ENCODE measurements at places on chromosomes 2 and 18.

GRCh38 chr2:8684540-8684877 lies 2.7 kb downstream of the ID2 start:
- peak; percentile 49 for DNase-seq

- DNase-seq = no peak
Measured at GRCh38 chr2:183113630-183114029, 10.6 kb upstream of the NUP35 start.

DNA sequence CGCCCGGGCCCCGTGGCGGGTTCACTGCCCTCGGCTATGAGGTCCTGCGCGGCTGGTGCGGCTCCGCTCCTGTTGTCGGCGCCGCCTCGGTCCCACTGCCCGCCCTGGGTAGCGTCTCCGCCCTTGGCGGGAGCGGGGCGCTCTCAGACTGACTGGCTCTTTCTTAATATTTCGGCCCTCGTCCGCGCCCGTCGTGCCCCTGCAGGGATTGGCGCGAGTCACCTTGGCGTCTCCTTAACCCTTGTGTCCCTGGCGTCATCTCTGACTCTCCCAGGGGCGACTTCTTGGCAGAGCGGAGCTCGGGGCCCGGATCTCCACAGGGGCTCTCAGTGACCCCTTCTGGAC lies 1.3 kb downstream of the PTMA start:
- peak; percentile 21 for DNase-seq

GRCh38 chr2:228613133-228613850 lies 431.8 kb upstream of the SPHKAP start:
- peak; percentile 56 for DNase-seq

DNA sequence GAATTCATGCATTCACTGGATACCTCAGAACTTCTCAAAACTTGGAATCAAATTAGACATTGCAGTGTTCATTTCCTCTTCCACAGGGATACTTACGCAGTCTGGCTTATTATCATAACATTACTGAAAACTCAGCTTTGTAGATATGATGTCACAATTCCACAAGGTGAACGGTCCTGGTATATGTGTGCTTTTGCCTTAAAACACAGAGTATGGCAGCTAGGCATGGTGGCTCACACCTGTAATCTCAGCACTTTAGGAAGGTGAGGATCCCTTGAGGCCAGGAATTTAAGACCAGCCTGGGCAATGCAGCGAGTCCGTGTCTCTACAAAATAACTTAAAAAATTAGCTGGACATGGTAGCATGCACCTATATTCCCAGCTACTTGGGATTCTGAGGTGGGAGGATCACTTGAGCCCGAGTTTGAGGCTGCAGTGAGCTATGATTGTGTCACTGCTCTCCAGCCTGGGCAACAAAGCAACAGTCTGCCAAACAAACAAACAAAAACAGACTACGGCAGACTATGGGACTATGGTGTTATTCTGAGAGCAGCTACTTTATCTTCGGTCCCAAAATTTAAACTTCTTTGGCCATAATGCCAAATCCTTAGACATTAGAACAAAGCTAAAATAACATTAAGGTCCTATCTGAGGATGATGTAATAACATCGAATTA lies 1191.9 kb upstream of the SLC39A10 start:
- no peak for DNase-seq

DNA sequence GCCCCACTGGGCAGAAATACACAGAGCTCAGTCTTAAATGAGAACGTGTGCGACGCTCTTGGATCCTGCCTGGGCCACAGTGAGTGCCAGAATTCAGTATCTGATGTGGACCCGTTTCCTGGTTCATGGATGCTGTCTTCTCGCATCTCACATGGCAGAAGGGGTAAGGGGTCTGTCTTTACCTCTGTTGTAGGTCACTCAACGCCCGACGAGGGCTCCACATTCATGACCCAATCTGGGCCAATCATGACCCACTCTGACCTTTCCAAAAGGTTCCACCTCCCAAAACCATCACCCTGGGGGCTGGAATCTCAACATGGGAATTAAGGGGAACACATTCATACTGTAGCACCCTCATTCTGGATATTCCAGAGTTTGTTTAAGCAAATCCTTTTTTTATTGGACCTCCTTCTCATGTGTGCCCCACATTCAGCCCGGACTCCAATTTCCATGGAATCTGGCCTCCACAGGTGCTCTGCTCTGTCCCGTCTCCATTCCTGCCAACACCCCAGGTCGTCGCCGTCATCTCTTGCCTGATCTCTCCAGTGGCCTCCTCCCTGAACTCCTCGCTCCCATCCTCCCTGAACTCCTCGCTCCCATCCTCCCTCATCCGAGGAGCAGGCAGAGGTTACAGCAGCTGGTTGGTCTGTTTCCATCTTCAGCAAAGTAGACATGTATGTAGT lies 78.9 kb upstream of the OTOS start:
- no peak for DNase-seq

DNA sequence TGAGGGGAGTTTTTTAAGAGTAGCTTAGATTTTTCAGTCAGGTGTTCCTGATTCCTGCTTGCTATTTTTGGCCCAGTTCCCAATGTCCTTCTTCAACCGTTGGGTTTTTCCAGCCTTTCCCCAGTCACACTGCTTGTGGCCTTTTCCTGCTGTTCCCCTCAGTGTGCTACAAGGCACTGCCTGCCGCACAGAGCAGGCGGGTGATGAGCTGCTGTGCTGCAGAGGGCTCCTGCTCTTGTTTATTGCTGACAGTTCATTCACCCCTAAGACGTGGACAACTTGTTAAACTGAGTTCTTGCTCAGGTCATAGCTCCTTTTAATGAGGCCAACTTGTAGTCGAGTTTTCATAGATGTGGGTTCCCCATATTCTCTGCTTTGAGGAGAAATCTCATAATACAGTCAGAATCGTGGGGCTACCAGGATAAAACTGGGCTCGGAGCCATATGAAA lies 20.6 kb downstream of the EIF4E2 start:
- DNase-seq = no peak

- peak; percentile 87 for DNase-seq
Measured at GRCh38 chr2:159497256-159497655, 119.1 kb downstream of the BAZ2B start.

- DNase-seq = no peak
Measured at GRCh38 chr2:239509373-239510143, 108.7 kb upstream of the HDAC4 start.

- DNase-seq = no peak
Measured at GRCh38 chr18:4391859-4392258, 63.2 kb downstream of the DLGAP1 start.

DNA sequence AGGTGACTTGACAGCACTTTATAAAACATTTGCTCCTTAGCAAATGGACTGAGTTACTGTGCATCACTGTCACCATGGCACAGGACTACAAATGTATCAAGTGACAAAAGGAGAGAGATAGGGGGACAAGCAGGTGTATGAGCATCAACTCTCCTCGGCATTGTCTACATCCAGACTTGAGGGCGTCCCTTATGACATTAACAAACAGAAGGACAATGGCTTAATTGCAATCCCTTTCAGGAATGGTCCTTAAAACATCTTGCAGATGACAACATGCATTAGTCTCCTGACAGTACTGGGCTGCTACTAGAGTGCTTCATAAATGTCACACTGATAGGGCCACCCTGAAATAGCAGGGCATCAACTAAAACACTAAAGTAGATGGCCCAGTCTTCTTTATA lies 198.8 kb downstream of the PDE1A start:
- no peak for DNase-seq

GRCh38 chr2:29310650-29311348 lies 195.6 kb downstream of the CLIP4 start:
- DNase-seq = no peak

GRCh38 chr2:6812857-6813530 lies 52.7 kb downstream of the CMPK2 start:
- DNase-seq = no peak

GRCh38 chr2:165636959-165637358 lies 157.1 kb downstream of the GALNT3 start:
- no peak for DNase-seq

GRCh38 chr18:24552218-24552617 lies 91.8 kb downstream of the HRH4 start:
- DNase-seq = no peak

- no peak for DNase-seq
Measured at GRCh38 chr2:148701039-148701438, 56.5 kb downstream of the EPC2 start.

- DNase-seq = no peak
Measured at GRCh38 chr2:153232464-153232863, 246.1 kb downstream of the RPRM start.

- no peak for DNase-seq
Measured at GRCh38 chr18:12011199-12011956, 30.1 kb downstream of the IMPA2 start.

- no peak for DNase-seq
Measured at GRCh38 chr2:235643680-235644511, 150.1 kb downstream of the AGAP1 start.

DNA sequence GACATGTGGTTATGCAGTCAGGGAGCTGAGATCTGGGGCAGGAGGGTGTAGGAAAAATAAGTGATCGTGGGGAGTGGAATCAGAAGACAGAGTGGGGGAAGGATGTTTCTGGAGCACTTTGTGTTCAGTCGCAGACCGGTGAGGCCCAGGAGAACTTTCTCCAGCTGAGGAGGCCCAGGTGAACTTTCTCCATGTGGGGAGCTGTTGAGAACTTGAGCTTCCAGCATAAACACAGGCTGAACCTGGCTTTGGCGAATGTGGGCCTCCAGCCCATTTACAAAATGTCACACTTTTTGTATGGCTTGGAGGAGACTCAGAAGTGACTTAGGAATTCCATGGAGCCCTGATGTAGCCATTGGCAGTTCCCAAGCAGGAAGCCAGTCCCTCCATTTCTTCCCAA lies 108.5 kb downstream of the VAPA start:
- no peak for DNase-seq

GRCh38 chr2:134027980-134028379 lies 225.9 kb upstream of the MGAT5 start:
- DNase-seq = peak; percentile 7

DNA sequence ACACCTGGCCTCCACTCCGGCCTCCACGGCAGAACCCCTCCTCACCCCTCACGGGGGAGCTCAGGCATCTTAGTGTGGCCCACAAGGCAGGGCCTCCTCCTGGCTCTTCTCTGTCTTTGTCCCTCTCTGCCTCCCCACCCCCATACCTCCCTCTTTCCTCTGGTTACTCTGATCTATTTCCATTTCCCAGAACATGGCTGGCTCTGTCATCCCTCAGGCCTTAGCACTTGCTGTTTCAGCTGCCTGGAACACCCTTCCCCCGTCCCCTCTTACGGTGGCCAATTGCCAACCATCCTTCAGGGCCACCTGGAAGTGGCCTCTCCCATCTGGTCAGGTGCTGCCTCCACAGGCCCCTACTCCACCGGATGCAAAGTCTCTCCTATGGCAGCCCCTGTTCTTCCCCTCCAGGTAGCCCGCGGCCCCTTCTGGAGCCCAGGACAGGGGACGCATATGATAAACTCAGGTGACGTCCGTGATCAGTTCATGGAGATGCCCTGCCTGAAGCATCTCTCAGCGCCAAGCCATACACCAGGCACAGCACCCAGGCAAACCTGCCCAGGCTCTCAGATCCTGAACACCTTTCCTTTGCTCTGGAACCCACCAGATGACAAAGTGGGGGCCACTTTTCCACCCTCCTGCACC lies 3.6 kb upstream of the ECEL1 start:
- no peak for DNase-seq

DNA sequence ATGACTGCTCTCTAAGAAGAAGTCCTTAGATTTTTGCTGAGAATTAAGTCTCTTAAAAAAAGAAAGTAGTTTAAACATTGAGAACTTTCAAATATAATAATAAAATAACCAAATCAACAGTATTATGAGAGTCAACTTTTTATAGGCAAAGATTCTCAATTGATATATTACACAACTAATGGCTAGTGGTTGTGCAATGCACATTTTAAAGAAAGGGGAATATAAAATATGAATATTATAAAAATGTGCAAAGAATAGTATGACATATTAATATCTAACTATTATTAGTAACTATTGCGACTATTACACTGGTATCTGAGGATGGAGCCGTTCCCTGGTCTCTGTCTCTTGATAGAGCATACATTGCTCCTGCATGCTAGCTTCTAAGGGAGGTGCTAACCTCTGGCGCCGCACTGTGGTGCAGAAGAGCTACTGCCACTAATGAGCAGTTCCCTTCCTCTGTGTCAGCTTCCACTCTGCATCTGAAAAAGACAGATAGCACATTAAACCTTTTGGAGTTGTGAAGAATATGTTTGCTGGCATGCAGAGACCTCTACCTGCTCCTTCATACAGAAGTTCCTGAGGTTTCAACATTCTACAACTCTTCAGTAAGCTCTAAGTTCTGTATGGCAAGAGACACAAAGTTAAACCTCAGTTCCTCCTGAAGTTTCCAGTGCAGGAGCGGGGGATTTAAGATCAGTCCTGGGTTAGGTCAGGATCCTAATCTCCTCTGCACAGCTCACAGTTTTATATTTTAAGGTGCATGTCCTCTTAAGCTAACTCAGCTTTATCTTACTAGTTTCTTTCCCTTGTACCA lies 3.5 kb upstream of the SLC9A2 start:
- peak; percentile 65 for DNase-seq

GRCh38 chr2:191170773-191171172 lies 20.0 kb upstream of the STAT4 start:
- DNase-seq = no peak

- peak; percentile 71 for DNase-seq
Measured at GRCh38 chr18:33804258-33804657, 226.2 kb downstream of the ASXL3 start.

- DNase-seq = no peak
Measured at GRCh38 chr18:30999887-31000628, 42.5 kb downstream of the DSC3 start.

GRCh38 chr2:54984476-54984875 lies 65.8 kb downstream of the RTN4 start:
- DNase-seq = no peak

DNA sequence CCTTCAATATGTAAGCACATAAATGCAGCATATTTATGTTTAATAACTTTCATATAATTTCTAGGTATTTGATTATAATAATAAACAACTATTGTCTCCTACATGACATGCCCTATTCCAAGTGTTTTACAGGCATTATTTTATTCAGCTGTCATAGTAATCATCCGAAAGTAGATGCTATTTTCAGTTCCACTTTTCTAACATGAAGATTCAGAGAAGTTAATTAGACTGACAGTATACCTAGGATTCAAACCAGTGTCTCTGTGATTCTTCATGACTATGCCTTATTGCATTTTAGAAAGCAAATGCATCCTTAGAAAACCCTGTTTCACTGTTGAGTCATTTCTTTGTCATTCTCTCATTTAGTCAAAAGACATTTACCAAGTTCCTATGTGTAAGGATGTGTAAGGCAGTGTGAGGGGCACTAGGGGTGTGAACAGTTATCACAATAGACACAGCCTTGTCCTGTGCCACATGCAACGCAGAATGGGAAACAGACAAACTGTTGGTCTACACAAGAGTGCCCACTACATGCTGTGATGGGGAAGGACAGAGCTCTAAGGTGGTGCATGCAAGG lies 79.8 kb downstream of the DTNA start:
- DNase-seq = no peak

DNA sequence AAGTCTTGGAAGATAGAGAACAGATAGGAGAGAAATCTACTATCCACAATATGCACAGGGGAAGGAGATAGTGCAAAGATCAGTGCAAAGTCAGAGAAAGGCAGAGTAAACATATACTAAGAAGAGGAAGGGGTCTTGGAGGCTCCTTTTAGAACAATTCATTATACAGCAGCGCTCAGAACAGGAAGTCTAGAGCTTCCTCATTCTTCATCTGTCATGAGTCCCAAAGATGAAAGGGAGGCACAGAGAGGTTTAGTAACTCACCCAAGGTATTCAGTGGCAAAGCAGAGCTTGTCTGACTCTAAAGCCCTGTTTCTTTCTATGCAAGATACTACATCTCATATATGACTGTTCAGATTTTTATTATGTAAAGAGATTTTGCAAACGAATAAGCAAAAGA lies 1.4 kb downstream of the SP110 start:
- no peak for DNase-seq

Measured in fibroblast of skin of scalp (primary cell).